ENCODE measurements at places on chromosomes 6 and 20.

DNA sequence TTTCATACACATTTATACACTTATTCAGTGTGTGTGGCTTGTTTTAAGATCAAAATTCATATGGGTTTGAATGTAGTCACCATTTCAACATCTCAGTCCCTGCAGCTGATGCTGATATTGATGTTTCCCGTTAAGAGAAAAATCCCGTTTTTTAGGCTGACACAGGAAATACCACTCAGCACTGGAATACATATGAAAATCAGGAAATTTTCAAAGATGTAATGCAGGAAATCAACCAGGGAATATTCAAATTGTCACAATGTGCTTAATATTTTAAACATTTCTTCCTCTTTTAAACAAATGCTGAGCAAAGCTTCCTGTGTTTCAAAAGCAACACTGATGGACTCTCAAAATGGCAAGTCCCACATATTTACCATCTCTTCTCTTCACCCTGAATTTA is 94.5 kb upstream of the MARCKS start:
- no peaks in the 10 kb centered on the region for H3K27me3 ChIP-seq
- DNase-seq, result no peak
- H3K4me1 ChIP-seq, result peaks cover 2% of the 10 kb centered on the region
- no peak overlapping the region for H3K27ac ChIP-seq
- no peaks in the 10 kb centered on the region for H3K36me3 ChIP-seq

GRCh38 chr6:3022765-3023662 is 23.3 kb downstream of the NQO2 start:
- H3K27me3 ChIP-seq, result no peaks in the 10 kb centered on the region
- peak; percentile 47 for DNase-seq
- H3K4me1 ChIP-seq, result peaks cover 52% of the 10 kb centered on the region

GRCh38 chr6:57173886-57174510 is 1.9 kb downstream of the BAG2 start:
- no peak for DNase-seq
- H3K4me1 ChIP-seq, result peaks cover 36% of the 10 kb centered on the region
- no peaks in the 10 kb centered on the region for H3K27me3 ChIP-seq
- H3K27ac ChIP-seq, result peak overlapping the region; percentile 85

DNA sequence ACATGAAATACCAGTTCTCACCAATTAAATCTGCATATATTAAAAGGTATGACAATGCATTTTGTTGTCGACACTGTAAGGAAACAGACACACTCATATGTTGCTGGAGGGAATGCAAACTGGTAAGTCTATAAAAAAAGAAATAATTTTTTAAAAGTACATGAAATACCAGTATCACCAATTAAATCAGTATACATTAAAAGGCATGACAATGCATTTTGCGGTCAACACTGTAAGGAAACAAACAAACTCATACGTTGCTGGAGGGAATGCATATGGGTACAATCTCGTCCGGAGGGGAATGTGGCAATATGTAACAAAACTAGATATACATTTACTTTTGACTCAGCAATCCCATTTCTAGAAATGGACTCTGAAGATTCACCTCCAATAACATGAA is 6.5 kb downstream of the ZNF322 start:
- no peak for DNase-seq
- H3K27me3 ChIP-seq, result no peaks in the 10 kb centered on the region
- no peak overlapping the region for H3K27ac ChIP-seq
- peaks cover 11% of the 10 kb centered on the region for H3K4me1 ChIP-seq
- H3K36me3 ChIP-seq, result peaks cover 48% of the 10 kb centered on the region

DNA sequence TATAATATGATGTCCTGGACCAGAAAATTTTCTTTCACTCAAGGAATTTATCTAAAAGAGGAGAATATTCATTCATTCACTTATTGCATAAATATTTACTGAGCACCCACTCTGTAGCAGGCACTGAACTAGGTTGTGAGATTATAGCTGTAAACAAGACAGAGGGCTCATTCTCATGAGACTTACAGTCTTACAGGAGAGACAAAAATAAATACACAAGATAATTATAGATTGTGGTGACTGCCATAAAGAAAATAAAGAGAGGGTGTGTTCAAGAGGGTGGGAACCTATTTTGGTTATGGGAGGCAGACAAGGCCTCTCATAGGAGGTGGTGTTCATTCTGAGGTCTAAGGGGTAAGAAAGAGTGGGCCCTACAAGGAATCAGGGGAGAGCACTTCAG is 109.9 kb upstream of the SUPT3H start:
- no peaks in the 10 kb centered on the region for H3K27me3 ChIP-seq
- H3K4me1 ChIP-seq, result peaks cover 38% of the 10 kb centered on the region
- no peak for DNase-seq
- peaks cover 1% of the 10 kb centered on the region for H3K36me3 ChIP-seq
- H3K4me3 ChIP-seq, result no peak overlapping the region

DNA sequence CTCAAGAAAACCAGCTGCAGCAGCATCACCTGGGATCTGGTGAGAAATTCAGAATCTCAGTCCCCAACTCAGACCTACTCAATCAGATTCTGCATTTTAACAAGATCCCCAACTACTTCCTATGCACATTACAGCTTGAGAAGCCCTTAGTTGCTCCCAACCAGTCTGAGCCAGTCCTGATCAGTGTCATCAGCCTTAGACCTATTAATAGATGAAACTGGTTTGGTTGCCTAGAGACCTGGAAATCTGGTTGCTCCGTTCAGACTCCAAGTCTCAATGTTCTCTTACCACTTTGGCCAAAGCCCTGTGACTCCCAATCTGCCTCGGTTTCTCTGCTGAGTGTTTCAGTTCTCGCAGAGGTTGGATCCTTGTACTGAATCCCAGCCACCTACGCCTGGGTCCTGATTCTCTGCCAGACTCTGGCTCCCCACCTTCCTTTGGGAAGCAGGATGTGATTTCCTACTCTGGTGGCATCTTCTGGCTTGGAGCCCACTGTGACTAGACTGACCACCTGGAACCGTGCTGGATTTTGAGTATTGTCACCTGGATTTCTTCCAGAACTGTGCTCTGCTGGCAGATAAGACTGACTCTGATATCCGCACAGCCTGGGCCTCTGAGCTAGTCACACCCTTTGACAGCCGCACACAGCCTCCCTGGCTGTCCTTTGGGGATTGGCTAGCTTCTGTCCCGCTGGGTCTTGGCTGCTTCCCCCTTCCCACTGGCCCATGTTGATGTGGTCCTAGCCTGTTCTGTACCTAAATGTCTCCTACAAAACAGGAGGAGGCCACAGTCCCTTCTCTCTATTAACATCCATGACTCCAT is 20.3 kb upstream of the ATXN1 start:
- no peaks in the 10 kb centered on the region for H3K4me1 ChIP-seq
- no peak overlapping the region for H3K27ac ChIP-seq
- DNase-seq, result no peak
- H3K27me3 ChIP-seq, result peaks cover 4% of the 10 kb centered on the region

- H3K4me3 ChIP-seq, result no peak overlapping the region
- H3K27ac ChIP-seq, result no peak overlapping the region
- H3K27me3 ChIP-seq, result no peaks in the 10 kb centered on the region
- peaks cover 52% of the 10 kb centered on the region for H3K4me1 ChIP-seq
- H3K36me3 ChIP-seq, result peaks cover 4% of the 10 kb centered on the region
Observed at GRCh38 chr6:36127462-36128016, 2.8 kb upstream of the MAPK13 start.

DNA sequence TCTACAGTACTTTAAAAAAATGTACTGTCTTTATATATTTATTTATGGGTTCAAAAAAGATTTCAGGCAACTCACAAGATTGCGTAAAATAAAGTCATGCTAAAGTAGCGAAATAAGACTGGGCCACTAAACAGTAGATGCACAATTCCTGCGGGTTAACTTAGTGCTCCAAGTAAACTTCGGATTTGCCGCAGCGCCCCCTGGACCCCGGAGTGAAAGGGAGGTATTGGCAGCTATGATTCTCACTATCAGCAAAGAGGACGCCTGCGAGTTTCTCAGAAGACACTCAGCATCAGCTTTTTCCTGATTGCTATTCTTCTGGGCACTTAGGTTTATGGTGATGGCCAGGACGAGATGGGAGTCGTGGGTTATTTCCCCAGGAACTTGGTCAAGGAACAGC is 1.4 kb downstream of the OTOR start:
- DNase-seq, result no peak
- no peaks in the 10 kb centered on the region for H3K36me3 ChIP-seq
- H3K27me3 ChIP-seq, result peaks cover 6% of the 10 kb centered on the region
- no peak overlapping the region for H3K4me3 ChIP-seq
- H3K4me1 ChIP-seq, result peaks cover 4% of the 10 kb centered on the region

DNA sequence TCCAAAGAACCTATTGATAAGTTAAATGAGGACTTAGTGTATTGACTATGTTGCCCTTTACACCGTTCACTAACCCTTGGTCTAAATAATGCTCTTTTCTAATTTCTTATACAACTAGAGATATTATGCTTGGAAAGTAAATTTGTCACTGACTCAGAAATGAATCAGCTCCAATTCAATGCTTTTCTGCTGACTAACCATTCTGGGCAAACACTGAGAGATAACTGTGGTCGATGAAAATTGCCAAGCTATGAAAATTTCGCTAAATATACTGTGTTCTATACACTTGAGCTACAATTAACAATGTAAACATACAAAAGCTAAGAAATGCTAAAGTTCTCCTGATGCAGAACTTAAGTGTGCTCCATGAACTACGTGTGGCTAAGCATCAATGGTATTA is 23.1 kb upstream of the FBXO9 start:
- no peaks in the 10 kb centered on the region for H3K4me1 ChIP-seq
- peaks cover 13% of the 10 kb centered on the region for H3K36me3 ChIP-seq
- no peaks in the 10 kb centered on the region for H3K27me3 ChIP-seq
- no peak for DNase-seq

DNA sequence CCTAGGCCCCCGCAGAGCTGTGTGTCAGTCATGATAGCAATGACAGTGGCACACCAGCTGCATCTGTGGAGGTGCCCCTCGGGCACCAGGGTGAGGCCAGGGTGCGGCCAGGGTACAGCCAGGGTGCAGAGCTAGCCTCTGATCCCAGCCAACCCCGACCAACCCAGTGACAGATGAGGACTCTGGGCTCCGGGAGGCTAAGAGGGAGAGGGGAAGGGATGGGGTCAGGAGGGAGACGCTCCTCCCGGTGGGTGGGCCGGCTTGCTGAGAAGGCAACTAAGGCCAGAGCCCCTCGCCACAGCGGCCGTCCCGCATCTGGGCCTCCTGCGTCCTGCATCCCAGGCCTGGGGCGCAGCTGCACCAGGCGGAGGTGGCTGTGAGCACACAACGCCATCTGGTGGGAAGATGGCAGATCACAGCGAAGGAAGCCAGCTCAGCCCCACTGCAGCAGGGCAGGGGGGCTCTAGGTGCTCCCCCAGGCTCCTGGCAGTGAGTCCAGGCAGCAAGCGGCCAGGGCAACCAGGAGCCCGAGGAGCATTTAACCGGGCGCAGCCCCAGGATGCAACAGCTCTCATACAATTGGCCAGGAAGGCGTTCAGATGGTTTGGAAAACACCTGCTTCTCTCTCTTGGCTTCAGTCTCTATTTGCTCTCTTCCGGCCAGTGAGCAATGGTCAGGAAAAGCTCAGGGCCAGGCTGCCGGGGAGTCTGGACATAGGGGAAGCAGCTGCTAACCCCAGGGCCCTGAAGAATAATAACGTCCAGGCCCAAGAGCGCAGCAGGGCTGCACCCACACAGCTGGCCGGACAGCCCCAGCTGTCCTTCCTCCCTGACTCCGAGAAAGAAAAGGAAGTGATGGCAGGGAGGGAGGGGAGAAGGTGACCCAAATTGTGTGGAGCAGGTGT is 169.4 kb downstream of the TAF4 start:
- H3K27ac ChIP-seq, result no peak overlapping the region
- no peaks in the 10 kb centered on the region for H3K4me1 ChIP-seq
- H3K4me3 ChIP-seq, result no peak overlapping the region
- peak; percentile 41 for DNase-seq

DNA sequence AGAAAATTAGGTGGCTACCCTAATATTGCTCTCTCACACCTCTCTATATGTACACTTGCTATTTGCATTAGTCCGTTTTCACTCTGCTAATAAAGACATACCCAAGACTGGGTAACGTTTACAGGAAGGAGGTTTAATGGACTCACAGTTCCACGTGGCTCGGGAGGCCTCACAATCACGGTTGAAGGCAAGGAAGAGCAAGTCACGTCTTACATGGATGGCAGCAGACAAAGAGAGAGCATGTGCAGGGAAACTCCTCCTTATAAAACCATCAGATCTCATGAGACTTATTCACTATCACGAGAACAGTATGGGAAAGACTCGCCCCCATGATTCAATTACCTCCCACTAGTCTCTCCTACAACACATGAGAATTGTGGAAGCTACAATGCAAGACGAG is 53.4 kb downstream of the EPM2A start:
- peaks cover 50% of the 10 kb centered on the region for H3K36me3 ChIP-seq
- H3K27ac ChIP-seq, result no peak overlapping the region
- H3K27me3 ChIP-seq, result no peaks in the 10 kb centered on the region
- DNase-seq, result no peak
- H3K4me3 ChIP-seq, result no peak overlapping the region
- no peaks in the 10 kb centered on the region for H3K4me1 ChIP-seq

DNA sequence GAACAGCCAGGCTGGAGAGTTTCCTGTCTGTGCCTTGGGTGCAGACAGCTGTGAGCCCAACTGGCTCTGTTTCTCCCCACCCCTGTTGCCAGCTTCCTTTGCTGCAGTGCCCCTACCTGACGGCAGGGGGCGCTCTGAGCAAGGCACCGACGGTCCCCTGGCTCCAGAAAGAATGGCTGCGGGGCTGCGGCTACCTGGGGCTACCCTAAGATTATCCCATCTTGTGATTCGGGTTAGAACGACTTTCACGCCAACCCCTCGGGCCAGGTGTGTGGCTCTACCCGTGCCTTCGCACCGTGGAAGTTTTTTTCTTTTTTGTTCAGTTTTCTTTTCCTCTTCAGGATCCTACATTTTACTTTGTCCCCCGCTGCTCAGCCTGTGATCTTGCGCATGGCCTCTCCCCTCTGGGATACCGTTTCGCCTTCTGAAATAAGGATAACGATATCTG is 33.4 kb upstream of the AAR2 start:
- peak; percentile 85 for DNase-seq
- H3K4me1 ChIP-seq, result peaks cover 4% of the 10 kb centered on the region
- H3K36me3 ChIP-seq, result no peaks in the 10 kb centered on the region
- H3K27me3 ChIP-seq, result no peaks in the 10 kb centered on the region
- no peak overlapping the region for H3K27ac ChIP-seq

DNA sequence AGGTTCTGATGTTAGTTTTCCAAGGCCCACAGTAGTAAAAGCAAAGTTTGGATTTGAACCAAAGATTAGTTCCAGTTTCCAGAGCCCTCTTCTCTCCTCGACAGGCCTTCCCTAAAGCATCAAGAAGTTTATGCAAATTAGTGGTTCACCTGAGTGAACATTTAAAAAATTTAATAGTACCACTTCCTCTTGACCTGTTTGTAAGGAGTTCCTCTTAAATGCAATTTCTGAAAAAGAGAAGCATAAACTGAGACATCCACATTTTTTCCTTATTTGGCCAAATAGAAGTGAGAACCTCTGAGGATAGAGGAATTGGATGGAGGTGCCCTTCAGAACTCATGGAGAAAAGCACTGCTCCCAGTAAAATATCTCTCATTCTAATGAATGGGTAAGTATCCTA is 1.2 kb upstream of the DSE start:
- no peak for DNase-seq
- no peak overlapping the region for H3K27ac ChIP-seq
- no peaks in the 10 kb centered on the region for H3K36me3 ChIP-seq
- H3K4me3 ChIP-seq, result peak overlapping the region; percentile 10
